ENCODE measurements at places on chromosomes 4 and X.

DNA sequence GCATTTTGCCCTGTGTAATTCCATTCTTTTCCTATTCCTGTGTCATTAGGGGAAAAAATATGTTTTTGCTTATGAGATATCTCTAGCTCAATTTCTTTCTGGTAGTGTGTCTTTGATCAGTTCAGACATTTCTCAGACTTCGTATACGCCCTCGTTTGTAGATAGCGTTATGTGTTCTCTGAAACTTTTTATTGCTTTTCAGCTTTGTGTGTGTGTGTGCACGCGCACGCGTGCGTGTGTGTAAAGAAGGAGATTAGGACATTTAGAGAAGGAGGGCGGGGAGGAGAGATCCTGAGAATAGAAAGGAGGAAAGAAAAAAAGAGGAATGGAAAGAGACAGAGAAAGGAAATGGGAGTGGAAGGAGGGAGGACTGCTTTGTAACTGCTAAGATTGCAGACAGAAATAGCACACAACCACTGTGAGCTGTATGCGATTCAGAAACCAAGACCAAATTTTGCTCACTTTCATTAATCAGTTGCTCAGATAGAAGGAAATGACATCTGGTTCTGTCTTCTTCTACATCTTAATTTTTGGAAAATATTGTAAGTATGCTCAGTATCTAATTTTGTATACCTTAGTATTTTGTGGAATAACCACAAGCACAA, at the start of gene RXFP1:
Gene RXFP1, plus strand, starts transcription at position 399 of the 605 bp plus-strand sequence. Its CDS starts 95 bp downstream, at position 494.
- no peak for DNase-seq

- peak; percentile 5 for DNase-seq
Measured at GRCh38 chr4:40515398-40516293, 114.0 kb downstream of the RBM47 start.

DNA sequence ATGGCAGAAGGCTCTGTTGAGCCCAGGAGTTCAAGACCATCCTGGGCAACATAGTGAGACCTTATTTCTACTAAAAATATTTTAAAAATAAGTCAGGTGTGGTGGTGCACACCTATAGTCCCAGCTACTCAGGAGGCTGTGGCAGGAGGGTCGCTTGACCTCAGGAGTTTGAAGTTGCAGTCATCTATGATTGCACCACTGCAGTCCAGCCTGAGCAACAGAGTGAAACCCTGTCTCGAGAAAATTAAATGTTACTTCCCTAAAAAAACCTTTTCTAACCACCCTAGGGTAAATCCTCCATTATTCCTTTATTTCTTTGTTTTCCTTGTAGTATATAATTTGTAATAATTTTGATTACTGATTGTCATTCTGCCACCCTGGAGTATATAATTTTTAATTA, 7.9 kb downstream of the FAM200B start:
- DNase-seq, result no peak

- no peak for DNase-seq
Measured at GRCh38 chr4:69642961-69643360, 3.5 kb upstream of the UGT2A2 start.

- no peak for DNase-seq
Measured at GRCh38 chrX:69493766-69494165, 10.4 kb upstream of the NALF2 start.

DNA sequence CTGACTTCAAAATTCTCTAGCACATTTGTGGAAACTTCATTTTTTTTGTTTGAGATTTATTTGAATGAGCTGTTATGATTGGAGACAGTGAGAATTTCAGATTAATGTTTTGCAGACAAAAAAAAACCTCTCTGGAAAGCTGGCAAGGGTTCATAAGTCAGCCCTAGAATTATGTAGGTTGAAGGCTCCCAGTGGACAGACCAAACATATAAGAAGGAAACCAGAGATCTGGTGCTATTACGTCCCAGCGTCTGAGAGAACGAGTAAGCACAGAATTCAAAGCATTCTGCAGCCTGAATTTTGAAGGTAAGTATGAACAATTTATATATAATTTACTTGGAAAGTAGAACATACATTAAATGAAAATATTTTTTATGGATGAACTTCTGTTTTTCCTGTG, at the start of gene AGTR2:
Gene AGTR2, plus strand, starts transcription at position 234 of the 400 bp plus-strand sequence. CDS start 1,537 bp downstream, outside the sequence.
- no peak for DNase-seq

GRCh38 chrX:101171883-101172400, 47.6 kb upstream of the DRP2 start:
- DNase-seq, result no peak

GRCh38 chr4:139099366-139099982, 77.5 kb downstream of the ELF2 start:
- peak; percentile 69 for DNase-seq

- no peak for DNase-seq
Measured at GRCh38 chrX:7706032-7706431, 136.9 kb upstream of the VCX start.

- DNase-seq, result peak; percentile 9
Measured at GRCh38 chr4:183658362-183659028, 490 bp downstream of the RWDD4 start.

DNA sequence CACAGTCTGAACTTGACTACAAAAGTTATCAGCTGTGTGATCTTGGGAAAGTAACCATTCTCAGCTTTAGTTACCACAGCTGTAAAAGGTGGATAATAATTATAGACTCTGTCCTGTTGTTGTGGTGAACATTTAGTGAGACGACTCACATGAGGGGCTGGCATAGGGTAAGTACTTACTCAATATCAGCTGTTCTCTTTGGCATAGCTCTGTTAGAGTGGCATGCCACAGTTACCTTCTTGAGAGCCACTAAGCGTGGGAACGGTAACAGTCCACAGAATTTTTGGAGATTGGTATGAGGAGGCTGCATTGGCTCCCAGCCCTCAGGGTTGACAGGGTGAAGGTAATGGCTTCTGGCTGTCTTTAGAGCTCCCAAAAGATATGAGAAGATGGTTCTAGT, 13.2 kb upstream of the HAND2 start:
- no peak for DNase-seq

DNA sequence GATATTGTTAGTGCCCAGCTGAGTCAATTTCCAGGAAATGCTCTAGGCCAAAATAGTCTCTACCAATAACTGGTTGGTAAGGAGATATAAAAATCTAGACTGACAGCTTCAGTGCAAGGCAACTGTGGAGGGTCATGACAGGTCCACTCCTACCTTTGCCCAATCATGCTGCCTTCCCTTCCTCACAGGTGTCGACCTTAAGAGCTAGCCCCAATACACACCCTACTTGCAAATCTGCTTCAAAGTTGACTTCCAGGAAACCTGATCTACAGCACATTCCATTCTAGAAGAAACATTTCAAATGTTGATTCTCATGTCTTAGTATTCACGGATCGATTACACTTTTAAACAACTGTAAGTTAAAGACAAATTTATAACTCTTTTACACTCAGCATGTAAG, 1455.5 kb downstream of the TECRL start:
- DNase-seq, result no peak

DNA sequence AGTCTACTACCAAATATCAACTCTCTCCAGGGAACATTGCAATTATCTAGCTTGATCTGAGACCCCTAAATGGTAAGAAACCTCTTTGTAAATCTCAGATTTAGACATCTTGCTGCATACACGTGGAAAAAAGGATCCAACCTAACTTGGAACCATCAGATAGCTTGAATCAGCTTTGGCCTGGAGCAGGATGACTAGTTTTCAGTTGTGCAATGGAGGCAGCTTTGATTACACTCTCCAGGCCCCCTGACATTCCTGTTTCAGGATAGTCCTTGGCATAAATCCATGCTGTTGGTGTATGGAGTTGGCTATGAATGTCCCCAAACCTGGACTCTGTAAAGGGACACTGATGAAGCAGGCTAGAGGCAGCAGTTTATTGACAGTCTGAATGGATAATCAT, 1061.9 kb upstream of the TENM3 start:
- no peak for DNase-seq

DNA sequence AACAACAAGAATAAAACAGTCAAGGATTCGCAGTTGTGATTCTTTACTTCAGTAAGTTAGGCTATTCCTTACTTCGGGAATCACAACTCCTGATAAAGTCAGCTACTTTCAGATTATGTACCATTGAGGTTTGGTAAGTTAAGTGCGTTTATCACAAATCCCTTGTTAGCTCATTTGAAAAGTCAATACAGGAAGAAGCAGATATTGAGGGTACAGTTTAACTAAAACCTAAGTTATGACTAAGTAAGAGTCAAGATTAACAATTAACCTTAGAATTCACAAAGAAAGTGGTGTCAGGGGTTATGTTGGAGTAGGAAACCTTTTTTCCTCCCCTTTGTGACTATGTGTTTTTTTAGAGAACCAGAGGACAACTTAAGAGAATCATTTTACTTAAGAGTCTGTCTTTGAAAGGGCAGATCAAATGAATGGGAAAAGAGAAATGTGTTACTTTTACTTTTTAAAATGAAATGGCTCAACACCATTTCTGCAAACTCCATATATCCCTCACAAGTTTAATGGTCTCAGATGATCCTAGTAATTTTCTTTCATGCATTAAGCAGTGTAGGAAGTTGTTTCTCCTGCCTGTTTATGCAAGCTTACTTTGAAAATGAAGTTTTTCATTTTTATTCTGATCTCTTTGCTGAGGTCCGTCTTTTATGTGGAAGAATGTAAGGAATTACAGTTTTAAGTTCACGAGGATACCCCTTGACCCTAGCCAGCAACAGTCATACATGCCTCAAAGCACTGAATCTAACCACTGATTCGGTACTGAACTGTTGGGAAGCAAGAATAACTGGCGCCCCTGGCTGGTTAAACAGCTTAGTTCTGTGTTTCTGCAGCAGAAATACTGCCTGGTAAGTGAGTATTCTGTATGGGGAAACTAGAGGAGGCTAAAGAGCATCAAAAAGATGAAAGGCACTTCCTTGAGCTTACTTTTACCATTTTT, 211.7 kb downstream of the SLC4A4 start:
- DNase-seq, result no peak

- DNase-seq, result no peak
Measured at GRCh38 chr4:32574803-32575202, 1854.6 kb downstream of the PCDH7 start.

- no peak for DNase-seq
Measured at GRCh38 chr4:86431543-86432116, 71.8 kb upstream of the MAPK10 start.

DNA sequence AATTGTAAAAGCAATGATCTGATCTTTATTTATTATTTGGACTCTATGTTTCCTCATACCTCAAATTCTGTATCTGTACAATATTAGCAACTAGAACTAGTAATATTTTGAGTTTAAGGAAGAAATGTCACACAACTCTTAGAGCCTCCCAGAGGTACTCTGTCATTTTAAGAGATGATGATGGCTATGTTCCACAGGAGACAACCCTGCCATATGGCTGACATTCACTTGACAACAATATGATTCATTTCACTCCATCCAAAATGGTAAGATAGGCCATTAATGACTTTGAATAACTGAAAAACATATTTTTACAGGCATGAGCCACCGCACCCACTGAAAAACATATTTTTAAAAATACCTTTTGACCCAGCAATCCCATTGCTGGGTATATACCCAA, 190.3 kb downstream of the MAML3 start:
- no peak for DNase-seq

DNA sequence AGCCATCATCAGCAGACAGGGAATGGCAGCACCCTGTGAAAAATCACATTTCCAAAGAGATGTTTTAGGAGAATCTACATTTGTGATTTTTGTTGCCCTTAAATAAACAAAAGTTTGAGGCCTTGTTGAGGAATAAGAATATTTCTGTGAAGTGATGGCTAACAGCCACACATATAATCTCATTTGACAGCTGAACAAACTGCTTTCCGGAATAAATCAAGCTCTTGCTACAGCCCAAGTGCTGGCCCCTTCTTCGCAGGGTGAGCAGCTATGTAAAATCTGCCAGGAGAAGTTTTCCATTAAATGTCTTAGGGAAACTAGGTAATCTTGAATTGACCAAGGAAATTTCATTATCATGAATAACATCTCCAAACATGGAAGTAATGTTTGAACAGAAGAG, 106.4 kb upstream of the GPM6B start:
- no peak for DNase-seq

Data from activated T-cell treated with anti-CD3 and anti-CD28 coated beads for 24 hours (primary cell).